ENCODE measurements at places on chromosomes 3 and 15.

DNA sequence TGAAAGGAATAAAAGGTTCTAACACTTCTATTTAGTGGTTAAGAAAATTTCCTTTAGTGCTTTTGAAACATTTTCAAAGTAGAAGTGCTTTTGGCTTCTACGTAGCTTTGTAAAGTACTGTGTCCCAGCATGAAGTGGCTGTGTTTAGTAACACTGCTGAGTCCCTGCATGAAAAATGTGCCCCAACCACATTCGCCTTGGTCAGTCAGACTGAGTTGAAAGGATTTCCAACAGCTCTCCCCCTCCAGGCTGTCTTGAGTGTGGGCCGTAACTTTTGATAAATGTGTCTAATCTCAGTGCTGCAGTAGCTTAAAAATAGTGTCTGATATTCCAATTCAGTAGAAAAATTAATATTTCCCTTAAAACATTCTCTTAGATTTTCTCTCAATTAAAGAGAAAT lies 115.0 kb downstream of the NR1D2 start:
- DNase-seq, result no peak

- no peak for DNase-seq
Observed at GRCh38 chr3:132615881-132616280, 18.8 kb downstream of the ACKR4 start.

- no peak for DNase-seq
Observed at GRCh38 chr15:68874788-68875187, 54.1 kb upstream of the ANP32A start.

- DNase-seq, result peak; percentile 2
Observed at GRCh38 chr3:30355622-30356021, 250.8 kb upstream of the TGFBR2 start.

- no peak for DNase-seq
Observed at GRCh38 chr3:120469882-120470301, 19.1 kb upstream of the FSTL1 start.

DNA sequence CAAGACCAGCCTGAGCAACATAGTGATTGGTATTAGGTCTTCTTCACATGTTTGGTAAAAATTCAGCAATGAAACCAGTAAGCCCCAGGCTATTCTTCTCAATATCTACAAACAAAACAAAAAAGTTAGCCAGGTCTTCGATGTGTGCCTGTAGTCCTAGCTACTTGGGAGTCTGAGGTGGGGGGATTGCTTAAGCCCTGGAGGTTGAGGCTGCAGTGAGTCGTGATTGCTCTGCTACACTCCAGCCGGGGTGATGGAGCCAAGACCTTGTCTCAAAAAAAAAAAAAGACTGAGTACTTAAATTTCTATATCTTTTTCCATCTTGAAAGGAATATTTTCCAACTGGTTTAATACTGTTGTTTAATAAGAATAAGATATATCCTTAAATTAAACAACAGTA lies 106.8 kb downstream of the MBNL1 start:
- no peak for DNase-seq

DNA sequence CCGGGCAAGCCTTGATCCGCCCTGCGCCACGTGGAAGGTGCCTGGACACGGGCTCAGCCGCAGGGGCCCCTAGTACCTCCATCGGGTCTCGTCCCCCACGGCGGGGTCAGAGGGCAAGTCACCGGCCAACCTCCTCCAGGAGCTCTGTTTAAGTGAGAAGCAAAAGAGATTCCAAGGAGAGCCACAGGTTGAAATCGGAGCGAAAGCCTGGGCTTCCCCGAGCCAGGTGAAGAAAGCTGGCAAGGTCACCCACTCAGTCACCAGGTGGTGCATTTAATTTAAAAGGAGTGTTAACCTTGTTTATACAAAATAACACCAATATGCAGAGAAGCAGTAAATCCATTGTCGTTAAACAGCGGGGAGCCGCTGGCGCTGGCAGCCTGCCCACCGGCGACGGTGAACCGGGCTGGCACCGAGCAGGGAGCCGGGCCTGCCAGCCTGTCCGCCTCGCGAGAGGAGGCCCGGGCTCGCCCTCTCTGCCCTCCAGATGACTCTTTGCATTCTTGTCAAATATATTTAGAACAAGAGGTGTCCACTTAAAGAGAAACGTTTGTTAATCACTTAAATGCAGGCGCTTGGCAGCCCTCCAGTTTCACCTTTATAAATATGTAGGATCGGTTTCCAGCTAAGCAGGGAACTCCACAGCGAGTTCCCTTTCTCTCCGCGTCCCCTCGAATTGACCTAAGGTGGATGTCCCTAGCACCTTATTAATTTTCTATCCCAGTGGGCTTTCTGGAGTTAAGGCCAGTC lies 277.3 kb upstream of the NR2F2 start:
- no peak for DNase-seq

GRCh38 chr3:46778101-46778500 lies 60.4 kb upstream of the PRSS50 start:
- no peak for DNase-seq

GRCh38 chr15:45684533-45684932 lies 49.7 kb downstream of the SQOR start:
- no peak for DNase-seq

DNA sequence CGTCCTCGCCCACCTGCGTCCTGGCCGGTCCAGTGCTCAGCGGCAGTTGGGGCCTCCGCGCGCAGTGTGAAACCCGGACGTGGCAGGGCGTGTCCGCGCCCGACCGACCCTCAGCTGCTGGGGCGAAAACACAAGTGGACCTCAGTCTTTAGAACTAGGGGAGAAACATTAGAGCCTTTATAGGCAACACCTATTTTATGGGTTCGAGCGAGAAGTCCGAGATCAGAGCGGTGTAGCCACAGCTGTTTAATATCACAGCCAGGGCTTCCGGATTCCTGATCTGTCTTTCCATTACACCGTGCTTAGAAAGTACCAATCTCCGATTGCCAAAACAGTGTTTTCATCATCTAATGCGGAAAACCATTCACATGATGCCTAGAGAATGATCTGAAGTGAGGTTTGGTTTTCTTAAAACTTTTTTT lies 506 bp downstream of the RAD51 start:
- no peak for DNase-seq

DNA sequence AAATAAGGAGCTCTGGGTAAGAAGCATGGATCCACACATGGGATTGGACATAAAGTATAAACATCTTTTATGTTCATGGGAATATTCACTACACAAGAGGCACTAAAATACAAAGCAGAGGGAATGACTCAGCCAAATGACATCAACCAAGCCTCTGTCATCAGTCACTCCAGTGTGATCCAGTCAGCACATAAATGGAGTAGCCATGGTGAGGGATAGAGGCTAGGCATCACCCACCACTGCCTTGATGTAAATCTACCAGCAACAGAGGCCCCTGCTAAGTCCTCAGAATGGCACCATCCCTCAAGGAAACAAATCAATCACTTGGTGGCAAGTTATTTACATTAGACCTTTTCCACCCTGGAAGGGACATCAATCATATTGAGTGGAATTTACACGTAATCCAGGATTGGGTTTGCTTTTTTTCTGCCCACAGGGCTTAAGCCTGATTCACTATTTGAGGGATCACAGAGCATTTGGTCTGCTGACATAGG lies 27.2 kb downstream of the VEPH1 start:
- DNase-seq, result no peak

DNA sequence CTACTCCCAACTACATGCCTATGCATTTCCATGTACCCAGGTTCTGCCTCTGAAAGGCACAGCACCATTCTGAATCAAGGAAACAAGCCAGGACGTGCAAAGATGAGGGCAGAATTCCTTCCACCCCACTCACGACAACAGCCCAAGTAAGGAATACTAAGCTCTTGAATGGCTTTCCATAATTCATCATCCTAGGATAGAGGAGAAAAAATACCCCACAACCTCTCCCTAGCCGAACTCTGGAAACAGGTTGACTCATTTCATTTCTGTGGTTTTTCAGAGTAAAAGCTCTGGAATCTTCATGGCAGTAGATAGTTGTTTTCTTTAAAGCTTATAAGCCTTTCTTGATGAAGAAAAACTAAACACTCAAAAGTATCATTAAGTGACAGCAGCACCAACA lies 77.8 kb downstream of the PDZRN3 start:
- DNase-seq, result no peak

DNA sequence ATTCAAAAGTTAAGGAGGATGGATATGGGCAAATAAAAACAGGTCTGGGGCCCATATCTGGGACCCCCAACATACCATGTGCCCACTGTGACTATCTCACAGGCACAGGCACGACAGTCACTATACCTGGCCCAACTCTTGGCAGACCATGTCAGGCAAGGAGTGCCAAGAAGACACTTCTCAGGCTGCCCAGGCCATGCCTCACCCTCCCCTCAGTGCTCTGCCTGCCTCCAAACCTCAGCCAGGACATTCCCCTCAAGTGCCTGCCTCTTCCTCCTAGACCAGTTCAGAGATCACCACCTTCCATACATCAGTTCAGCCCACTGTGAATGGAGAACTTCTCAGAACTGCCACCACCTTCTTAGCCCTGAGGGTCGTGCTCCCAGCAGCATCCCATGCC lies 4.4 kb upstream of the SEMA7A start:
- no peak for DNase-seq

DNA sequence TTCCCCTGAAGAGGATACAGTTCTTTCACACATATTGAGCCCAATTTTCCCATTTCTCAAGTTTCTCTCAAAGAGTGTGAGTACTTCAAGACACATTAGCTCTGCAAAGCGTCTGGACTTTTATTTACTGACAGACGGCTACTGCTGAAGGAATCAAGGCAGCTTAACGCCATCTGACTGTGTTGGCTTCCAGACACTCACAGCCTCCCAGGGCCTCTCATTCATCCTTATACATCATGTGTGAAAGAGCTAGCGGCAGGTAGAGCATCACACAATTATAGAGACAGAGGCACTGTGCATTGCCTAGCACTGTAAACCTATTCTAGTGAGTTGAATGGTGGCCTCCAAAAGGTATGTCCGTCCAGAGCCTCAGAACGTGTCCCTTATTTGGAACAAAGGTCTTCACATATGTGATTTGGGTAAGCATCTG lies 284.1 kb upstream of the STT3B start:
- DNase-seq, result no peak

GRCh38 chr3:152056987-152057386 lies 183.5 kb downstream of the SUCNR1 start:
- DNase-seq, result no peak

GRCh38 chr3:33146791-33147445 lies 33.1 kb downstream of the CRTAP start:
- DNase-seq, result no peak

DNA sequence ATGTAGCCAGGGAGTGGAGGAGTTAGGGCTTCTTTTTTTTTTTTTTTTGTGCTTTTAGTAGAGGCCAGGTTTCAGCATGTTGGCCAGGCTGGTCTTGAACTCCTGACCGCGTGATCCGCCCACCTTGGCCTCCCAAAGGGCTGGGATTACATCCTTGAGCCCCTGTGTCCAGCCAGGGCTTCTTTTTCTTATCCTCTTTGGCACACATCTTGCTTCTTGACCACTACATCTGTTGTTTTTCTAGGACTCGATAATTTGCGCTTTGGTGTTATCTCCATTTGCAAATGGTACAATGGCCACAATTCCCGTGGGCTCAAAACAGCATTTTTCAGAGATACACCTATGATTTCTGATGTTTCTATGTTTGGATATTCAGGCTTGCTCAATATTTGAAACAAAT lies 4.2 kb downstream of the SKIL start:
- no peak for DNase-seq

DNA sequence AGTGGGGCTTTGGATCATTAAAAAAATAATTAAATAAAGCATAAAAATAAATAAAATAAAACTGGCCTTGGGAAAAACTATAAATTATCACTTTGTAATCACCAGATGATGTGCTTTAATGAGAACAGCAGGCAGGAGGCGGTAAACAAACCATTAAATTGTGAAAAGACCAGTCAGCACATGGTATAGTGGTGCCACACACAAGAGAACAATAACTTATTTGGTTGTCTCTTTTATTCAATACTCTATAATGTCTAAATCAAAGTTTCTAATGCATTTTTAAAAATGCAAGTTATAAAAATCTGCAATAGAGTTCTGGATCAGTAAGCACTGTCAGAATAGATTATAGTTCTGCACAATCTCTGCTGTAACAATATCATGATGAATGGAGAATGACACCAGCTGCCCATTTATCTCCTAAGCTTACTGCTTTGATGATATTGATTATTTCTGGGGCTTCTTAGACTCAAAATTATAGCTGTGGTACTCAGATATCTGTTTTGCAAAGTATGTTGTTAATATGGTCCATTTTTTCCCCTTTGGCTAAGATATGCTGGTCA lies 259.3 kb downstream of the NAALADL2 start:
- DNase-seq, result no peak

GRCh38 chr3:94431876-94432570 lies 369.2 kb downstream of the NSUN3 start:
- no peak for DNase-seq

DNA sequence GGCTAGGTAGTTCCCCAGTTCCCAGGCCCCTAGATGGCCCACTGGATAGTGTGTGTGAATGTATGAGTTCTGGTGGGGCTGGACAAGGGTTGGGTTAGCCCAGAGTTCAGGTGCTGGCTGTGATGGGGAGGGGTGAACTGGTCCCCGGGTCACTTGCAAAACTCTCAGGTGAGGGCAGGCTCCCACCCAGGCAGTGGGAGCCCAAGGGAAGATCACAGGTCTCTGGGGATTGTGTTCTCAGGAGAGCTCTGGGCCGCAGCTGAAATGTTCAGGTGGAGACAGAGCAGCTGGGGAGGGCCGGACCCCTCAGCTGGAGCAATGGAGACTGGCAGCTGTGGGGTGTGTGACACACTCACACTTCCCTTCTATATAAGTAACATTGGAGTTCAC lies 12.8 kb upstream of the FAM98B start:
- no peak for DNase-seq

GRCh38 chr3:80232760-80233159 lies 465.0 kb upstream of the ROBO1 start:
- DNase-seq, result no peak

DNA sequence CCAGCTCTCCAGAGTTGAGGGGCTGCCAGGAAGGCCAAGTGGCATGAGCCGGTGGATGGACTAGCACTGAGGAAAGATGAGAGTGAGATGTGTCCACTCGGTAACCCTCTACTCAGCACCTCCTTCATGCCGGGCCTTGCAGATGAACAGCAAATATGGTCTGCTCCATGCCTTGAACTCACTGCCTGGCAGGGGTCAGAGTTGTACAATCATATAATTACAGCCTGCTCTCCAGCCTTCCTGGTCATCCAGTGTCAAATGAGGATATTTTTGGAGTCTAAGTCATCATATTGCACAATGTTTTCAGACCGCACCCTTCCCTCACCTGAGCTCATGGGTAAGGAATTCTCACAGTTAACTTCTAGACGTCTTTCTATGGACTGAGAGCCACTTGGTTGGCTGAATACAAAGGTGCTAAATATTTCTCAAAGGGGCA lies 4.9 kb downstream of the MGLL start:
- no peak for DNase-seq

DNA sequence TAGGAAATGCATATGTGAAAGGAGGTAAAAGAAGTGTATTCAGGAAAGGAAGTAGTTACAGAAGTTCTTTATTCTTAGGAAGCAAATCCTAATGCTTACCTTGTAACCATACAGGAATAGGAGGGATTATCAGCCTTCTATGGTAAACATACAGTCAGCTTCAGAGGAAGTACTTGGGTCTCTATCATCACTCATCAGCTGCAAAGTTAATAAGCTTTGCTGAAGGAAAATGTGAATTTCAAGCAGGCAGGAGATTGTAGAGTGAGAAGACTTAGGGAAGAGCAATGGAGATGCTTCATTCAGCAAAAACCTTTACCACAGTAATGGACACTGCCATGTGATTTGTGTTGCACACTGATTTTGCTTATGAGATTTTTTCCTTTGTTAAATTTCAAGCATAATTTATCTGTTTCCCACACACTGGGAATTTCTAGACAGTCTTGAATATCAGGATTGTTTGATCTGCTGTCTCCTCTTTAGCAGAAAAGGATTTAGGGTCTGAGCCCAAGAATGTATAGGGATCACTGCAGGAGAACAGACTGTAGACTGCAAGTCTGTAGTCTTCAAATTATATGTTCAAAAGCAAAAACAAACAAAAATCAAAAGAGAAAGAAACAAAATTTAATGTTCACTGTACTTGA lies 150.8 kb downstream of the ZNF609 start:
- no peak for DNase-seq
